Activated CD4-positive, alpha-beta T cell treated with anti-CD3 and anti-CD28 coated beads, Interleukin-2, amount 50 U/mL, for 1 hour (primary cell): ENCODE measurements at places on chromosomes 16 and 17.

GRCh38 chr16:81516478-81517149 lies 72.0 kb downstream of the CMIP start:
- DNase-seq, result no peak

DNA sequence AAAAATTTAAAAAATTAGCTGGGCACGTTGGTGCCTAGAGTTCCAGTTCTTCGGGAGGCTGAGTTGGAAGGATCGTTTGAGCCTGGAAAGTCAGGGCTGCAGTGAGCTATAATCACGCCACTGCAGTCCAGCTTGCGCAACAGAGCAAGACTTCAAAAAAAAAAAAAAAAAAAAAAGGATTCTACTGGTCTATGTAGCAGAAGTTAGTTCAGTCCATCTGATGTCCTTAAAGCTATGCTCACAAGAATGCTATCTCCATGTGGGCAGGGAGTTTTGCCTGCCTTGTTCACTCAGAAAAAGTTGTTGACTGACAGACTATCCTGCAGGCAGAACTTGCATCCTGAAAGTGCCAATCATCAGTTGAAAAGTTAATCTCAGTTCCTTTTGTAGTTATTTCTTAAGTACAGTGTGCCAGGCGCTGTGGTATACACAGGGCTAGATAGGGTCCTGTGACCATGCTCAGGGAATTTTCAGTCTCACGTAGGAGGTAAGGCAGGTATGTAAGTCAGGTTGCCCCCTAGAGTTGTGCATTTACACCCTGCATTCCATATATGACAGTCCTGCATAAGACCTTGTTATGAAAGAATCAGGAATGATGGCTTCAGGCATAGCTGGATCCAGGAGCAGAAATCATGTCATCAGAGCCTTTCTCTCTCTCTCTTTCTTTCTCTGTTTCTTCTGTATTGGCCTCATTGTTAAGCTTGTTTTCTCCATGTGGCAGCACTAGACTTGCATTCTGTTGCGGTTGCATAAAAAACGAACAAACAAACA lies 7.6 kb downstream of the SYT17 start:
- DNase-seq, result no peak

DNA sequence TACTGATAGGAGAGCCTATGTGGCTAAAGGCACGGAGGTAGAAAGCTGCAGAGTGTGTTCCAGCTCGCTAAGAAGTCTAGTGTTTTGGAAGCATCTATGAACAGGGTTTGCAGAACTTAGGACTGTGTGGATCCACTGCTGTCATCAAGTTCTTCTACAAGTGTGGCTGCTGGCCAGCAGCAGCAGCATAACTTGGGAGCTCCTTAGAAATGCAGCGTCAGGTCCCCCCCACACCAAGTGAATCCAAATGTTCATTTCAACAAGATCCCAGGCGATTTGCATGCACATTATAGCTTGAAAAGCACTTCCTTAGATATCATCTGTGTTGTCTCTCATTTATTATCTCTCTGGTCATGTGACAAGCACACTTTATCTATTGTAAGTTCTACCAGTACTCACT lies 131.9 kb upstream of the SHISA6 start:
- no peak for DNase-seq

- peak; percentile 70 for DNase-seq
Observed at GRCh38 chr17:20121359-20122253, 112.4 kb downstream of the SPECC1 start.

GRCh38 chr17:12041312-12041711 lies 20.6 kb downstream of the MAP2K4 start:
- no peak for DNase-seq

GRCh38 chr17:66949501-66949900 lies 15.0 kb upstream of the CACNG4 start:
- DNase-seq, result no peak

- DNase-seq, result no peak
Observed at GRCh38 chr17:27206447-27206846, 87.5 kb upstream of the WSB1 start.

GRCh38 chr17:34895383-34895782 lies 65.9 kb downstream of the CCT6B start:
- no peak for DNase-seq

GRCh38 chr16:3027983-3028715 lies 4.3 kb downstream of the THOC6 start:
- DNase-seq, result peak; percentile 88

DNA sequence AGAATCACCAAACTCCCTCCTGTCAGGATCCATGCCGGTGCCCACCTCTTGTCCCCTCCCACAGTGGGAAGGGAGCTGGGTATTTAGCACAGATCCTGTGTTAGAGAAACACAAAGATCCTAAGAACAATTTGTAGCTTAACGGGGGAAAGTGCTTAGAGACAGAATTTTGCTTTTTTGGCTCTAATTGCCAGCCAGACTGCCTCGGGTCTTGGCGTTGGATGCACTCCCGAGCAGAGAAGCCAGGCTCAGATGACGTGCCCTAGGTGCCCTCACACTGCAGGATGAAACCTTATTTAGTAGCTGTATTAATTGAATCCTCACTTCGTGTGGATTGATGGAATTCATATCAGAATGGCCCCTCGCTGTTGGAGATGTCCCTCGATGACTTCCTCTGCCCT lies 22.5 kb upstream of the MAF start:
- no peak for DNase-seq

GRCh38 chr16:1982013-1982433 lies 754 bp upstream of the NOXO1 start:
- DNase-seq, result no peak

- no peak for DNase-seq
Observed at GRCh38 chr16:11312718-11313492, 31.8 kb upstream of the PRM1 start.

- DNase-seq, result no peak
Observed at GRCh38 chr17:1241929-1242328, 28.3 kb upstream of the BHLHA9 start.

DNA sequence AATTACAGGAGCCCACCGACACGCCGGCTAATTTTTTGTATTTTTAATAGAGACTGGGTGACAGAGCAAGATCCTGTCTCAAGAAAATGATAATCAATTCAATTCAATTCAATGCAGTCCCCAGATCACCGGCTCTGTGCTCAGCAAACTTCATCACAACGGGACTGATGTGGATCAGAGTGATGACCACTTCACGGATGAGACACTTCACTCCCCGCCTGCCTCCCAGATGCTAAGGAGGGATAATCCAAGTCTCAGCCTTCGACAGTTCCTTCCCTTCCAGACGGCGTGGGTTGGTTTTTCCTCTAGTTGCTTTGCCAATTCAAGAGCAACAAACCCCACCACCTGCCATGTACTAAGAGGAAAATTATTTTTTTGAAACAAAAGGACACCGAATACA lies 93.8 kb downstream of the ZDHHC7 start:
- DNase-seq, result no peak
